ENCODE measurements at places on chromosomes 6 and 20.

GRCh38 chr20:10247440-10247839 lies 28.8 kb downstream of the SNAP25 start:
- no peak for DNase-seq

GRCh38 chr6:88574031-88574430 lies 389.4 kb downstream of the RNGTT start:
- DNase-seq, result no peak

GRCh38 chr20:48455651-48456365 lies 372.0 kb downstream of the PREX1 start:
- DNase-seq, result no peak

DNA sequence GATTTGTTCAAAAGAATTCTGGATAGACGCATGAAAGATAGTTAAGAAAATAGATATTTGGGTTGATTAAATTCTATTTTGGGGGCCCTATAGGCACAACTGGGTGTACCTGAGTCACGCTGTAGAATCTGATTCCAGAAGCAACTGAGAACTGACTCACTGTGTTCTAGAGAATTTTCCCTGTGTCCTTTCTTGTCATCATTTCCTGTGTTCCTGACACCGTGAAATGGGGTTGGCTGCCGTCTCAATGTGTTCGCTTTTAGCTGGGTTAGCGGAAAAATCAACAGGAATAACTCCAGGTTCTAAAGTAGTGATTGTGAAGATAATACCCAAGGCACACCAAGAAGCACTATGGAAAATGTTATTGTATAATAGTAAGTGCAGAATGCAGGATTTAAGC lies 5.0 kb downstream of the GCNT2 start:
- no peak for DNase-seq

- no peak for DNase-seq
Observed at GRCh38 chr6:145155411-145155810, 579.9 kb downstream of the EPM2A start.

DNA sequence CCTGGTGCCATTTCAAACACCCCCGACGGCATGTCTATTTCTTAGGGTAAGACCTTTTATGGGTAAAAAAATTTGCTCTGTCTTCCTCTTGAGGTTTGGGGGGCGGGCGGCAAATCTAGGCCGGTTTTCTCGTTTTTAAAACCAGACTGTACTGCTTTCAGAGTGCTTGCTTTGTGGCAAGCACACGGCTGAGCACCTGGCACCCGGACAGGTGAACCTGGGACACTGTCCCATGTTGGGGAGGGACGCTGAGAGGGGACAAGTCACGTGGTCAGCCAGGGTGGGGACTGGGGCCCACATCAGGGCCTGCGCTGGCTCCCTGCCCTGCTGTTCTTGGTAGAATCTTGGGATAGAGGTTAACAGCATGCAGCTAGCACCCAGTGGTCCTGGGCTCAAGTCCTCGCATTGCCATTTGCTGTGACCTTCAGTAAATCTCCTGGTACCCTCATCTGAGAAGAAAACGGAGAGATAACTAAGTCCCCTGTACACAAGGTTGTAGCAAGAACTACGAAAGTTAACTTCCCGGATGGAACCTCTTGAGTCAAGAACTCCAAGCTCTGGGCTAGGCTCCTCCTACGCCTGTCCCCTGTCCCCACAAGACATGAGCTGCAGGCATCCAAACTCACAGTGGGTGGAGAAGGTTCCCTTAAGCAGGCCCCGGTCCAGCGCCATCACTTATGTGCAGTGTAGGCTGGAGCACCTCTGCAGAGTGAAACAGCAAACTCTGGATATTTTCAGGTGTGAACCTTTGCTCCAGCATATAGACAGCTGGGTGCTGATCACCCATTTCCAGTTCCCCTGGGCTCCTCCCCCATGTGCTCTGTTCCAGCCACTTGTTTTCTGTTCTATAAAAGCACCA lies 41.7 kb downstream of the PMEPA1 start:
- no peak for DNase-seq

- no peak for DNase-seq
Observed at GRCh38 chr6:44576132-44576631, 188.7 kb downstream of the CDC5L start.

DNA sequence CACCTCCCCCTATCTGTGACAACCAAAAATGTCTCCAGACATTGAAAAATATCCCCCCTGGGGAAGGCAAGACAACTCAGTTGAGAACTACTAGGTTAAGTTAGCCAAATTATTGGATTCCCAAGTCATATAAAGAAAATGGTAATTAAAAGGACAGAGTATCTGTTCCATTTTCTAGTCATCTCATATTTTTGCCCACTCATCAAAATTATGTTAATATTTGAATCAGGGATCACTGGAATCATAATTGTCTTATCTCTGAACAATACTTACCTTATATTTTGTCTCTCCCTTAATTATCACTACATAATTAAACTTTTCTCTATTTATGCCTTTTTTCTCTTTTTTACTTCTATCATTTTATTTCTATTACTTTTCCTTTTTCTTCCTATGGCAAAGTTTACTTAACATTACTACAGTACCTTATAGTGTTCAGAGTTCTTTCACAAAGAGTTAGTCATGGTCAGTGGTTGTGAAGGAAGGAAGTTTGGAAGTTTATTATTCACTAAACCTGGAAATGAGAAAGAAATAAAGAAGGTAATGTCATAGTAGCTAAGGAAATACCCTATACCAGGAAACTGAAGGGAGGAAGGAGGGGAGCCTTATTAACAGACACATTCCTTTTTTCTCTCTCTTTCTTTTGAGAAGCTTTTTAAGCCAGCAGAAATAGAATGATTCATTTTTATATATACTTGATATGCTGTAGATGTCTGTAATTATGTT lies 332.9 kb downstream of the COL12A1 start:
- DNase-seq, result no peak

GRCh38 chr6:109036574-109037294 lies 57.9 kb downstream of the SESN1 start:
- DNase-seq, result no peak

DNA sequence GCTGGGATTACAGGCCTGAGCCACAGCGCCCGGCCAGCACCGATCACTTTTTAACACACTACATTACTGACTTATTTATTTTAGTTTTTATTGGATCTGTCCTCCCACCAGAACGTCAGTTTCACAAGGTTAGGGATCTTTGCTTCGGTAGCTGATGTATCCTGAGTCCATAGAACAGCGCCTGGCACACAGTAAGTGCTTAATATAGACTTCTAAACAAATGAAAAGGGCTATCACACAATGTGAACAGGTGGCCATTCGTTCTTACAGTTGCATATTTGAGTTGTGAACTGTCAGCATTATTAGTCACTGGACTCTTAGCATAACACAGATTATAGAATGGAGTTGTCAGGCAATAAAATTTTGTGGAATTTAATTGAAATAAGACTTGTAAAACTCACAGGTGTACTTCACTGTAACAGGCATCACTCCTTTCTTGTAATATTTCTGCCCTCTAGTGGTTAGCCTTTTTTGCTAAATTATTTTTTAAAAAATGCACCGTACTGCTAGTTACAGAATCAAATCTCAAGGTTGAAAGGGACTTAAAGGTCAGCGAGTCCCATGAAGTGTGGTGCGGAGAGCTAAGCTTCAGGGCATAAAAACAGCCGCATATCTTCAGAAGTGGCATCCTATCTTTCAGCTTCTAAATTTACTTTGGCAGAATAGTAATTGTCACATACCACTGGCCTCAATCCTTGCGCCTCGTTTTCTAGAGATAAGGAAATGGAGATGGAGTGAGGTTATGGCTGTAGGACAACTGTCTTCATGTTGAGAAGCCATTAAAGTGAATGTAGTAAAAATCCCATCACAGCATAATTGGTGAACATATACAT lies 3.4 kb upstream of the TBC1D7 start:
- DNase-seq, result no peak

DNA sequence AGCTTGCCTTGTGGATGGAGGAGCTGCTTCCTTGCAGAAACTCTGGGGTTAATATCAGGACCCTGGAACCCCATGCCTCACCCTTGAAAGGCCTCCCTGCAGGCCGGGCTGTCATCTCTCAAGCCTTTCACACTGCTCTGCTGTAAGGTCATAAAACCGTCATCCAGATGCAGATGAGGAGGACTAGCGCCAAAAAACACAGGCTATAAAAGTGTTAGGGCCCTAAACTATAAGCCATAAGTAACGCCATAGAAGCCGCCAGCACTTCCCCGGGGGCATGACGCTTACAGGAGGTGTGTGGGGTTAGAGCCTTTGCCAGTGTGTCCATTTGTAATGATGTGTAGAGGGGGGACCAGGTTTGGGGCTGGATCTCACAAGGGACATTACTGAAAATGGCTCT lies 47.6 kb downstream of the CDH4 start:
- no peak for DNase-seq

DNA sequence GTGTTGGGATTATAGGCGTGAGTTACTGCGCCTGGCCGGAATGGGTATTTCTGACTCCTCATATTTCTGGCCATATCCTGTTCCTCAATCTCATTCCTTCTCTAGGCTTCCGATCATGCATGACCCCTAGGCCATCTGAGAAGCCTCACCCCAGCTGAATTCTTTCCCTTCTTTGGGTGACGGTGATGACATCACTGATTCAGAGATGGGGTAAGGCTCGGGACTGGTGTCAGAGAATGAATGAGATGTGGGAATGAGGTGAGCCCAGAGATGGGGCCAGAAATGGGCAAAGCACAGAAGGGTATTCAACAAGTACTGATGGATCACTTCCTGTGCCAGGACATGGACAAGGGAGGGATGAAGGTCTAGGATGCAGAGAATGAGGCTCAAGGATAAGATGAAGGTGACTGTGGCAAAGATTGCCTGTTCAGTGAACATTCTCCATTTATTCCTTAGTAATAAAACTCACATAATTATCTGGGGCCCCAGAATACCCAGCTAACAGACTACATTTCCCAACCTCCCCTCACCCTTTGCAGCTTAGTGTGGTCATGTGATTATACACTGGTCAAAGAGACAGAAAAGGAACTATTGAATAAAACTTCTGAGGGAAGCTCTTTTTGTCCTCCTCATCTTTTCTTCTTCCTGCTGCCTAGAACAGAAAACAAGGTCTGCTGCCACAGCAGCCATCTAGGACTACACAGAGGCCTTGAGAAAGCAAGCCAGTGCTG lies 39.6 kb downstream of the KIAA0319 start:
- no peak for DNase-seq

DNA sequence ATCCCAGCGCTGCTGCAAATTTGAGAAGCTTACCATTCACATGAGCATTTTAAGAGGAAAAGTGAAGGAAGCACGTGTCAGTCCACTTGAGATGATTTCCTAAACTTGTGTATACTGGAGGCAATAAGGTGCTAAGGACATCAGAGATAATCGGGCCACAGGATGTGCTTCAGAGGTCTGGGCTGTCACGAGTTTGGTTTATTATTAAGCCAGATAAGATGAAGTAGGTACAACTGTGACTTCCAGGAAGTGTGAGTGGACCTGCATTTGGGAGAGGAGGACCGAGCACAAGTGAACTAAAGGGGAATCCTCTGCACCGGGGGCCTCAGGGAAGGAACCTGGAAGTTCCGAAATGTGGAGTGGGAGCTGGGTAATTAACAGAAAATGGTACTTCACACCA lies 1.4 kb downstream of the SAMD5 start:
- no peak for DNase-seq

DNA sequence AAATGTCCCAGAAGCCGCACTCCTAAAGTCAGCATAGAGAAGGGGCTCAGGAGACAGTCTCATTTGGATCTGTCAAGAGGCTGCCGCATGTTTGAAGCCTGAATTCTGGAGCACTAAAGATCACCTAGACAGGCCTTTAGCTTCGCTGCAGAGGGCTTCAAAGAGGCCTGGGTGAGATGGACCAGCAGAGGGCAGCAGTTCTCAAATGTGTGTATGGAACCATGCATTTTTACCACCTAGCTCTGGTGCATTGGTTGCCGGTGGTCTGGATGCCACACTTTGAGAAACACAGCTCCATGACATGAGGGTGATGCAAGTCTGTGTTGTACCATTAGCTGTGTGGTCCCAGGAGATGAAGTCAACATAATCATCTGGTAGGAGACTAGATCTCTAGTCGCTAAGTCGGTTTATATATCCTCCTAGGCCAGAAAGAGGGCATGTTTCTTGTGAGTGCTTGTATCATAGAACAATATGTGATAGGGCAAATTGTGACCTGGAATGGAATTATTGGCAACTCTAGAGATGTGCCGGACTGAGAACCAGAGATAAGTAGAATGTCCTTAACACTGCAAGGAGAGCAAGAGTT lies 64.8 kb downstream of the KIAA0319 start:
- peak; percentile 13 for DNase-seq

DNA sequence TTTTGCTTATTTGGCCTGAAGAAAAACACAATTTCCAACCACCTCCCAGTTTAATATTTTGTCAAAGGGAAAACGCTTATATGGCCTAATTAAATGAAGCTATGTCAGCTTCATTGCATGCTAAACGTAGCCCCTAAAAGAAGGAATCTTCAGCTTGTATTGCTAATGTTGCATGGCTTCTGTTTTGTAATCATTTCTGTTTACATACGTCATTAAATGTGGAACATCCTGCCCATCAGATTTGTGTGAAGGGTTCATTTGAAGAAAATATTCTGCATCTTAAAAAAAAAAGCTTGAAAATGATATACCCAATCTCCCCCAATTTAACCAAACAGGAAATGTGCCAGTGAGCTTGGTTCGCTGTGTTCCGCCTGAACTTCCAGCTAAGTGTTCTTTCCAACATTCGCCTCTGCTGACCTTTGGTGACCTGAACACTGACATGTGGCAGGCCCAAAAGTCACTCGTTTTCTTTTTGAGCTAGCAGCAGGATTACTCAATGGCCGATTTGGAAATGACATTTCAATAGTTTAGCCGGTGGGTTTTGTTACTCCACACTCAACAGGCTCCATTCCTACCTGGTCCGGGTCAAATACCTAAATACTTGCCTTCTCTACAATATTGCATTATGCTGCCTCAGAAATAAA lies 12.7 kb upstream of the SIRT5 start:
- DNase-seq, result no peak

- DNase-seq, result no peak
Observed at GRCh38 chr6:37109714-37110499, 60.0 kb upstream of the PIM1 start.

DNA sequence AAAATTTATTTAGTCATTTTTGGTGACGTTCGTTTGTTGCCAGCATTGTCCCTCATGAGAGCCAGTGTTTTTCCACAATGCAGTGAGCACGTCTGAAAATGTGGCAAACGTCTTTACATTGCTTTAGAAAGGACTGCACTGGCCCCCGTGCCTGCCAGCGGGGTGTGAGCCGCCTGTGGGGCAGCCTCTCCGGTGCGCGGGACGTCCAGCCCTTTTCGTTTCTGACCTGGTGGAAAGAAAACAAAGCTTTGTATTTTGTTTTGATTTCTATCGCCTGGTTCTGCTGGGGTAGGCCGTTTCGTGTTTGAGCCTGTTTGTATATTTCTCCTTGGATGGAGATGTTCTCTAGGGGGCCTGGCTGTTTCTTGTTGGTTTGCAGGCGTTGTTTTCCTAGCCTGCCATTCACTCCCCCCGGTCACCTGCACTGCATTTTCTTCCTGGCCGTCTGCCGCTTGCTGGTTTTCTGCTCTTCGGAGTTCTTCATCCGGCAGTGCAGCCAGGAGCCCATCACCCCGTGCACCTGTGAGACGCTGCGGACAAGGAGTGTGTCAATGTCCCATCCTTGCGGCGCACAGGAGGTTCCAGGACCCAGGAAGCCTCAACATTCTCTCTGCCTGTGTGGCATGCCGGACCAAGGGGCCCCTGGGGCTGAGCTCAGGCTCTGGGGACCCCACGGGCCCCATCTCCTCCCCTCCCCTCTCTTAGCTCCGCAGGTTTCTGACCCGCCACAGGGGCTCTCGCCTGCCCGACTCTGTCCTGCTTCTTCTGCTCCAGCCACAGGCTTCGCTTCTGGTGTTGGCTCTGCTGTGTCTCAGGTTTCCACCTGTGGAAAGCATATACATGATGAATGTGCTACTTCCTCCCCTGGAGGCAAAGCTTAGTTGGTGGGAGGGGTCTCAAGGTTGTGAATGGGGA lies 100.5 kb downstream of the CDH4 start:
- no peak for DNase-seq

GRCh38 chr6:26183581-26184366 lies 96.5 kb downstream of the HFE start:
- no peak for DNase-seq
